ENCODE measurements at places on chromosomes 1 and 21. TPM values are rescaled to one million over a fixed set of nuclear protein-coding genes. Genes with fewer than 3 reads are reported as not detected.

Gene GIPC2
- 5.9 TPM for total RNA-seq

Gene PTPN22
- total RNA-seq, result 3.1 TPM

Gene FAM110D
- total RNA-seq, result under 0.01 TPM

Gene ICOSLG
- 0.19 TPM for total RNA-seq

Gene TP53BP2
- total RNA-seq, result 18.6 TPM

Gene SFN
- 2.7 TPM for total RNA-seq

All from regular cardiac myocyte (primary cell).